ENCODE measurements at places on chromosomes 11 and 22.

DNA sequence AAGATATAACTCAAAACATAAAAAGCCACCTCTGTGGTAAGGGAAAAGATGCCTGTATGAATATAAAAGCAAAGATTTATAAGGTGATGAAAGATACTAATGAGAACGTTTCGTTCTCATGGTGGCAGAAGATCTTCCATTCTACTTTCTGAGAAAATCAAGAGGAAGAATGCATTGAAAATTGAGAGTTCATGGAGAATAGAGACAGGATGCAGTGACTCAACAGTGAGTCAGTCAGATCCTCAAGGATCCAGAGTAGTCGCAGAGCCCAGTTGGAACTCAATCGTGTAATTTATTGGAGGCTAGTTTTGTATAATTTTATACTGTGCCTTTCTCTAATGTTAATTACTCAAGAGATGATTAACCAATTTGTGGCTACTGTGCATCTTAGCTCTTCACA lies 73.3 kb downstream of the ENTHD1 start:
- DNase-seq: peak; percentile 18

DNA sequence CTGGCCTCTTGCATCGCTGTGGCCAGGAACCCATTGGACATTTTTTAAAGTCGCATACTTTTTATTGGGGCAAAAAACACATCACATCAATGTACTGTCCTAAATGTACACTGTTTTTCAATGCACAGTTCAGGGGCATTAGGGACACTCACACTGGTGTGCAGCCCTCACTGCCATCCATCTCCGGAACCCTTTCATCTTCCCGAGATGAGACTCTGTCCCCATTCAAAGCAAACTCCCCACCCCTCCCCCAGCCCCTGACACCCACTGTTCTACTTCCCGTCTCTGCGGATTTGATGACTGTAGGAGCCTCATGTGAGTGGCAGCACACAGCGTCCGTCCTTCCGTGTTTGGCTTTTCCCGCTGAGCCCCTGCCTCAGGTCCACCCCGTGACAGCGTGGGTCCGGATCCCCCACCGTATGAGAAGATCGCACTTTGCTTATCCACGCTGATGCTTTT lies 41.8 kb upstream of the TH start:
- peak; percentile 43 for DNase-seq

- no peak for DNase-seq
Observed at GRCh38 chr11:44349328-44349727, 39.4 kb upstream of the ALX4 start.

- DNase-seq: no peak
Observed at GRCh38 chr11:65151331-65151899, 17.1 kb upstream of the SYVN1 start.

- DNase-seq: no peak
Observed at GRCh38 chr11:107848345-107848744, 10.2 kb downstream of the SLC35F2 start.

GRCh38 chr11:128505449-128506065 lies 81.8 kb downstream of the ETS1 start:
- DNase-seq: no peak

DNA sequence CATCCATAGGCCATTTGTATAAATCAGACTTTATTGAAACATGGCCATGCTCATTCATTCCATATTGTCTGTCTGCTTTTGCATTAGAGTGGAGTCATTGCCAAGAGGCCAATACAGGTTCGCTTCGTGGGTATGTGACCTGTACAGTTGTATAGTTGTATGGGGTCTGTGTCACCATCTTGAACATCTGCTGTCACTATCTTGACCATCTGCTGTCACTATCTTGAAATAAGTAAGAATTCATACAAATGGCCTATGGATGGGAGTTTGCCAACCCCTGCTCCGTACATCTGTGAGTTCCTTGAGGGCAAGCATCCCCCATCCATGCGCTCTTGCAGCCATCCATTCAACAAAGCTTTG lies 44.4 kb upstream of the ANO1 start:
- DNase-seq: no peak

GRCh38 chr11:85939099-85940015 lies 84.2 kb downstream of the CCDC83 start:
- DNase-seq: no peak

- DNase-seq: peak; percentile 24
Observed at GRCh38 chr11:2998073-2998850, 6.1 kb upstream of the NAP1L4 start.

DNA sequence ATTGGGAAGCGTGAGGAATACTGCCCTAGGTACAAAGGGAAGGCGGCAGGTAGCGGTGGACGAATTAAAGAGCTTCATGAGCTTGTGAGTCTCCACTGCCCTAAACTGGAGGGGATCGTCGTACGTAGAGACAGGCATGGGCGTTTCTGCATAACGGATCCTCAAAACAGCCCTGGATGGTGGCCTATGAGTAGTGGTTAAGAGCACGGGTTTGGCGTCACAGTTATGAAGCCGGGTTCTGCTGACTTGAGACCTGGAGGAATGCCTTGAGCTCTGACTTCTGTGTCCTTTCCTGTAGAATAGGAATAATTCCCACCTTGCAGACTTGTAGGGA lies 335 bp downstream of the TMEM138 start:
- DNase-seq: no peak

DNA sequence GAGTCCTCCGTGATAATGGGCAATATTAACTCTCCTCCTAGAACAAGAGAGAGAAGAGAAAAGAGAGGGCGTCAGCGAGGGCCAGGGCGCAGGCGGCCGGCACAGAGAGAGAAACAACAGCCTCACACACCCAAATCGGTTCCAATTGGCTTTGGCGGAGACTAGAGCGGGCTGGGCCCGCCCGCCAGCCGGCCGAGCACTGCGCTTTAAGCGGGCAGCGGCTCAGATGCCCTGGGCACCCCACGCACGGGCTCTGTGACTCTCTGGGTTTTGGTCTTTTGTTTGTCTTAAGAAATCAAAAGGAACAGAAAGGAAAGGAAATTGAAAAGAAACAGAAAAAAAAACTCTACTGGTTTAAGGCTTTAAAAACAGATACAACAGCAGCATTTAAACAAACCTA lies 17.0 kb downstream of the SLC22A12 start:
- DNase-seq: no peak

DNA sequence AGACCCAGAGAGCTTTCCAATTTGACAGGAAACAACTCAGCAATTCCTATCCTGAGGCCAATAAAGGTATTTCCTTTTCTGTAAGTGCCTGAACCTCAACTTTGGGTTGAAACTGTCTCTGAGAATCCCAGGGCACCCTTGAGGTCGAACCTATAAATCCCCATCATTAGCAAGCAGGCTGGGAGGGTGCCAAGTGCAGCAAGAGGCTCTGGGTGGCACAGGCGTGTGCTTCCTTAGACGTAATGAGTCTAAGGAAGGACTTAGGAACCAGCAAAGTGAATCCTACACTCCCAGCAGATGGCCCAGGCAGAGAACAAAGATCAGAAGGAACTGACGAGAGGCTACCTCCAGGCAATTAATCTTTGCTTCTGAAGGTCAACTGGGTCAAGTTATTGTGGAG lies 234.3 kb upstream of the NARS2 start:
- no peak for DNase-seq

- DNase-seq: no peak
Observed at GRCh38 chr11:4643076-4643475, 706 bp upstream of the OR51E1 start.

DNA sequence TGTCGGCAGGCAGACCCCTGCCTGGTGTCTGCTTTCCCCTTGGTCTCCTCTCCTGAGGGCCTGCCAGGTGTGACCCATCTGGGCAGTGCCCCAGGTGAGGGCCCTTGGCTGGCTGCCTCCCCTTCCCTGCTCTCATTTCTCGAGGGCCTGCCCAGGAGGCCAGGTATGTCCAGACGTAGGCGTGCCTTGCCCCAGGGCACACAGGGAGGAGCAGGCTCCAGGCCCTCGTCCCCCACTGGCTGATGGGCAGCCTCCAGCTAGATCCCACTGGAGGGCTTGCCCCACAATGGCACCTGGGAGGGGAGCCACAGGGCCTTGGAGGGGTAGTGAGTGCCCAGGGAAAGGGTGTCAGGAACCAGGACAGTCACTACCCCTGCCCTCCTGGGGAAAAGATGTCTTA lies 95.9 kb downstream of the CACNA1I start:
- DNase-seq: no peak

GRCh38 chr11:44702889-44703288 lies 23.9 kb upstream of the TSPAN18 start:
- DNase-seq: peak; percentile 59

- no peak for DNase-seq
Observed at GRCh38 chr11:112454841-112455240, 194.2 kb upstream of the PLET1 start.

DNA sequence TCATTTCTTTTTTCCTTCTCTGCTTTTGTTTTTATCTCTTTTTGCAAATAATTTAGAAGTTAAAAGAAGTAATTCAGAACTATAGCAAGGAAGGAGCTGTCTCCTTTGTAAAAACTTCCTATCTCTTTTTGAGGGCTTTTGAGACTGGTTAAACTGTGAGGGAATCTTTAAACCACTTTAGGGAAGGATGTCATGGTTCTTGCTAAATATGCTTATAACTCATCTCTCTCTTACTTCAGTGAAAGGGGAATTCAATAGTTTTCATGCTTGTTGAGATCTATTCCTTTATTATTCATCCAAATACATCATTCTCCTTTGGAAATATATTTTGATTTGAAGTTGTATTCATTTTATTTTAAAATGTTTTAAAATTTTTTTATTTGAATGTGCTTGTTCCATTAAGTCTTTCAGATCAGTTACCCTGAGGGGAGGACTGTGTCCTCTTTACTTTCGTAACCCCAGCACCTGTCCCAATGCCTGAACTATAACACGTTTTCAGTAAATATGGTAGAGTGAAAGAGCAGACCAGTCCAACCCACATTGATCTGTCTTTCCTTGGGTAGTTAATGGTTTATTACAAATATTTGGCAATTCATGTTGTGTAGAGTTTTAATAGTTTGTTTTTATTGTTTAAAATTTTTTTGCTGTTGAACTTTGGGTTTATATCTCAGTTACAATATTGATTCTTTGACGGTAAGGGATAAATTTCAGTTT lies 27.5 kb downstream of the AMOTL1 start:
- DNase-seq: no peak

DNA sequence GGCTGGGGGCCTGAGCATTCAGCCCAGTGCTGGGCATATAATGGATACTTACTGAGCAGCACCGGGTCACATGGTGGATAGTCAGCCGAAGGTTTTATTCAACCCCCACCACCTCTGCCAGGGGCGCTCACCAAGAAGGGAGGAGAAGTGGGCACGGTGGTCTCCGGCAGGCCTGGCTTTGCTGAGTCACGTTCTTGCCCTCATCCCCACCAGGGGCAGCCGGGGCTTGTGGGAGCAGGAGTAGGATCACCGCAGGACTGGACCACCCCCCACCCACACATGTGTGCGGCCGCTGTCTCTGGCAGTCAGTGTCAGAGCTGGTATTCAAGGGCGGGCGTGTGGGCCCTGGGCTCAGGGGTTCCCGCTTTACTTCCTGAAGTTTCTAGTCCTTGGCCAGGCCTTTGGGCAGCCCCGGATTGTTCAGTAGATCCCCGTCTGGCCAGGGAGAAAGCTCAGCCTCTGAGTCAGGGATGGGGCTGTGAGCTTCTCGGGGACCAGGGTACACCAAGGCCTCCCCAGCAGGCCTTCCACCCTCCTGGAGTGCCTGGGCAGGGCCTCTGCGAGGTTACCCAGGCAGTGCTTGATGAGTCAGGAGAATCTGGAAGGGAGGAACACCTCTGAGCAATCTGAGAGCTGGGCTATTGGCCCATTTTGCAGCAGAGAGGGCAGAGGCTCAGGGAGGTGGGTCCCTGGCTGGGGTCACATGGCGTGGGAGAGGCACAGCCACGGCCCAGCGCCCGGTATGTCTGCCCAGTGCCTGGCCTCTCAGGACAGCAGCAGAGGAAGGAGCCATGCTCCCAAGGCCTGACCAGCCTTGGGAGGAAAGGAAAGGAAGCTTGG lies 60.6 kb downstream of the RTL6 start:
- DNase-seq: no peak

DNA sequence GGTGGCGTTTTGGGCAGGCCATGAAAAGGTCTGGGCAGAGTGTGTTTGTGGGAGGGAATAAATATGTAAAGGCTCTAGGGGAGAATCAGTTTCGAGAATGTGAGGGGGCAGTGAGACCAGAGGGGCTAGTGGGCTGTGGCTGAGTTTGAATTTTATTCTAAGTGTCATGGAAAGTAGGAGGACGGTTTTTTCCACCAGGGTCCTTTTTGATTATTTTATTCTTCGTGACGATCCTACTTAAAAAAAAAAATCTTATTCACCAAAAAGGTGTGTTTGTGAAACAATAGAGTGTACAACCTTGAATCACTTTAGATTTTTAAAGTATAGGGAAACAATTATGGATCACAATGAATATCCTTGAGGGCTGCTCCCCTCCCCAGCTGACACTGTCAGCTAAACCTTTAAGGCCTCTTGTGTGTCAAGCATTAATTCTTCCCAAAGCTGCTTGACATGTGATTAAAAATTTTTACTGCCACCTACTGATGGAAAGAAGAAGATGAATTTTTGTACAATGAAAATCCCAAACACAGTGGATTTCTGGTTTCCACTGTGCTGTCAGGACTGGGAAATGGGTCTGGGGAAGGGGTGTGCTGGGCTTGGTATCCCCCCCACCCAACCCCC lies 107.5 kb upstream of the OR4B1 start:
- DNase-seq: peak; percentile 51

DNA sequence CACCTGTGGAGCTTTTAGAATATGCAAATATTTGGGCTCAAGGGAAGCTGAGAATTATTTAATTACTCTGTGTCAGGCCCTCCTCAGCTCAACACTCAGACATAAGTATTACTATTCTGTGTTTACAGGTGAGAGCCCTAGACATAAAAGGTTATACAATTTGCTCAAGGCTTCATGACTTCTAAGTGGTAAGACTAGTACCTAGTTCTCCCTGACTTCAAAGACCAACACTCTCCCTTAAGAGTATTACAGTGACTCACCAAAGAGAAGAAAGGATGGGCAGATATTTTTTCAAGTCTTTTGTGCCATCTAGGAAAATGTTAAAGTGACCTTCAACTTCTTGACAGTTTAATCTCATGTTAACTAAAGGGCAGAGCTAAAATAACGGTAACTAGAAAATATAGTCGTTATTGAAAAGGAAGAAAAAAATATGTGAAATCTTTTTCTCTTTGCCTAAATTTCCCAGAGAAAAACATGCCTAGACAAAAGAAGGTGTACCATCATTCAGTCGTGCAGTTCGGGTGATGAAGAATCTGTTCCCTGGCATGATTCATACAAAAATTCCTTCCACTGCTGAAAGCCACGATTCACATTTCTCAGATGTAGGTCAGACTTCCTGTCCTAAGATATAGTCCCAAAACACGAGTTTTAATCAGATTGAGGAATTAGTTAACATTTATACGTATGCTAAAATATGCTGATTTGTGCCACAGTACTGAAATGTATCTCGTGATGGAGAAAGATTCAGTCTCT lies 849.1 kb upstream of the API5 start:
- no peak for DNase-seq

Data from mesendoderm (in vitro differentiated cells).